ENCODE measurements at places on chromosomes 1 and 21.

DNA sequence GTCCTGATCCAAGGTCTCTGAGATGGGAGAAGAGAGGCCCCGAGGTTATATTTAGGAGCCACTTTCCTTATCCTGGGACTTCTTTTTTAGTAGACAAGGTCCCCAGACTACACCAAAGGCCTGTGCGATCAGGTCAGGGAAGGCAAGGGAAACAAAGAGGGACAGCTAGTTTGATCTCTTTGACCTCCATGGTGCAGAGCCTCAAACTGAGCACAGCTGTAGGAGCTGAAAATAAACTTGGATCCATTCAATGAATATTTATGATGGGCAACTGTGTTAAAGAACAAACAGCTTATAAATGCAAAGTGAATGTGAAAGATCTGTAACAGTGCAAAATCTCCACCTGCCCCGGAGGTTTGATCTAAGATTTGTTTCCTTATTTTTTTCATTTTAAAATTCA, 256.6 kb downstream of the DYRK1A start:
- no peak for DNase-seq

GRCh38 chr21:44300262-44300959, 558 bp downstream of the PFKL start:
- peak; percentile 55 for DNase-seq

DNA sequence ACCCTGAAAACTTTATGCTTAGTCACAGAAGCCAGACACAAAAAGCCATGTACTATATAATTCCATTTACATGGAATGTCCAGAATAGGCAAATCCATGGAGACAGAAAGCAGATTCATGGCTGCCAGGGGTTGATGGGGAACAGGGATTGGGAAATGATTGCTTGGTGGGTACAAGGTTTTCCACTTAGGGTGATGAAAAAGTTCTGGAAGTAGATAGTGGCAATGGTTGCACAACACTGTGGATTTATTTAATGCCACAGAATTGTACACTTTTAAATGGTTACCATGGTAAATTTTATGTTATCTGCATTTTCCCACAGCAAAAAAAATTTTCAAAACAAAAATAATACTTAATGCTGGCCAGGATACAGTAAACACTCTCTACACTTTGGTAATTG, 40.6 kb downstream of the ENAH start:
- no peak for DNase-seq

DNA sequence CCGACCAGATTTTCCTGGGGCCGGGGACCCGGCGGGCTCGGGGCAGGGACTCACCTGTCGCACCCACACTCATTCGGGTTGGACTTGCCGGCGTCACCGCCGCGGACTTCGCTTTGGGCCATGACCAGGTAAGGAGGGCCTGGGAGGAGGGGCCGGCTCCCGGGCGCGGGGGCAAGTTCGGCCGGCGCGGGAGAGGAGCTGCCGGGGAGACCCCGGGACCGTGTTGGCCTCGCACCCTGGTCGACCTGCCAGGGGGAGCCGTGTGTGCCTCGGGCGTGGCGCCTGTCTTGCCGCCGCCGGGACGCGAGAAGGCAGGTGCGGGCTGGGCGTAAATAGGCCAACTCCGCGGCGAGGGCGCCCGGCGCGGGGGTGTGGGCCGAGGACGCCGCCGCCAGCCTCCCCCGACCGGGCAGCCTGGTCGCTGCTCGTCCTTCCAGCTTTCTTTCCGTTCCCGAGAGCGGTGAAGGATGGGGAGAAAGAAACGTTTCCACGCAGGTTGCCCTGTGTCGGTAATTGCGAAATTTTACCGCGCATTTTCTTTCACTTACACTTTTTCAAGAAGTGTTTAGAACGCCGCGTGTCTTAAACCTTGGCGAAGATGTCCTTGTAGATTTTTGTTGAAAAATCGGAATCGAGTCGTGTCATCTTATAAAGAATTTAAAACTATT, 558 bp downstream of the USP1 start:
- no peak for DNase-seq

GRCh38 chr1:20115479-20115878, 3.9 kb downstream of the PLA2G2D start:
- DNase-seq = no peak

DNA sequence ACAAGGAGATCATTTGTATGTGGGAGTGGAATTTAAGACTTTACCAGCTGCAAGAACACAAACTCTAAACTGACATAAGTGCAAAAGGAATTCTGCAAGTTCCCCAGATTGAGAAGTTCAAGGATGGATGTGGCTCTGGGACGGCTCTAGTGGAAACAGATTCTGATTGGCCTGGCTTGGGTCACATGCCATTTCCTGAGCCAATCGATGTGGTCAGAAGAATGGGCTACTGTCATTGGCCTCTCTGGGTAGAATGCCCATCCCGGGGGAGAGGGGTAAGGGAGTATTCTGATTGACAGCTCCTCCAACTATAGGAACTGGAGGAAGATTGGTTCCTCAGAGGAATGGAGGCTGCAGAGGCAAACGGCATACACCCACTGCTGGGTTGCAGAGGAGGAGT, 6.0 kb upstream of the IFNLR1 start:
- DNase-seq = no peak

All from kidney capillary endothelial cell (primary cell).